ENCODE measurements at places on chromosomes 4 and X.

GRCh38 chr4:129604632-129605255 lies 508.8 kb downstream of the C4orf33 start:
- peak; percentile 22 for DNase-seq

DNA sequence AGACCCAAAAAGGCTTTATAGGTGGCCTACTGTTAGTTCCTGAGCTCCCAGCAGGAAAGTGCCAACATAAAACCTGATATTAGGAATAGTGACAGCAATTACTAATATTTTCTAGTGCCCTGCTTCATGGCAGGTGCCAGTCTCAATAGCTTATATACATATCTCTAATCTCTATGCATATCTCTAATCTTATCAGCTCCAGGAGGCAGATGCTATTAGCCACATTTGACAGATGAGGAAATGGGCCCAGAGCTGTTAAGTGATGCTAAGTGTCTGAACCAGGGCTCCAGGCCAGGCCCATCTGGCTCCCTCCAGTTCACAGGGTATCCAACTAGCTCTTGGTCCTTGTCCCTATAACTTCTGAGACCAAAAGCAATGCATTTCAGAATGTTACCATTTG lies 142.5 kb downstream of the CHIC2 start:
- no peak for DNase-seq

DNA sequence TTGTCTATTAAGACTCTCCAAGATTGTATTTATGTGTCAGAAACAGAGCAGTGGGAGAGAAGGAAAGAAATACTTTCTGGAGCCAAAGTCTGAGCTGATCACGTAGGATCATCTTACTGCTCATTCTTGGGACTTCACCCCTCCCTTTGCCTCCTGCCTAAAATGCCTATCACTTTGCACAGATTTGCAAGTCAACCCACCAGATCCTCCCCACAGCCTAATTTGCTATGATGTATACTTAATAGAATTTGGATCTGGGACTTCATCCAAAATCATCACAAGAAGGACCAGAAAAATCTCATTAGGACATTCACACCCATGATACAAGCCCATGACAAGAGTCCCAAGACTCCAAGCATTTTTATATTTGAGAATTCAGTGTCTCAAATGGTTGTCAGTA lies 290.2 kb downstream of the FBXW7 start:
- no peak for DNase-seq

DNA sequence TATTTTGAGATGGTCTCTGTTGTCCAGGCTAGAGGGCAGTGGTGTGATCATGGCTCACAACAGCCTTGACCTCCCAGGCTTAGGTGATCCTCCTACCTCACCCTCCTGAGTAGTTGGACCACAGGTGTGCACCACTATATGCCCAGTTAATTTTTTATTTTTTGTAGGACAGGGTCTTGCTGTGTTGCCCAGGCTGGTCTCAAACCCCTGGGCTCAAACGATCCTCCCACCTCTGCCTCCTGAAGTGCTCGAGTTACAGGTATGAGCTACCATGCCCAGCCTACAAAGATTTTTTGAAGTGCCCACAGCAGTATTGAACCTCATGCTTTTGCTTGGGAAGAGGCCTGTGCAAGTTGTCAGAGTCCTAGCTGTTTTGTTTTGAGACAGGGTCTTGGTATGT lies 31.1 kb downstream of the NSD2 start:
- DNase-seq: no peak

Measured in NCI-H2227 treated with DMSO at 0.1 percent for 48 hours (cell line).